AG09319 (cell line): ENCODE measurements at places on chromosomes 16 and 17.

DNA sequence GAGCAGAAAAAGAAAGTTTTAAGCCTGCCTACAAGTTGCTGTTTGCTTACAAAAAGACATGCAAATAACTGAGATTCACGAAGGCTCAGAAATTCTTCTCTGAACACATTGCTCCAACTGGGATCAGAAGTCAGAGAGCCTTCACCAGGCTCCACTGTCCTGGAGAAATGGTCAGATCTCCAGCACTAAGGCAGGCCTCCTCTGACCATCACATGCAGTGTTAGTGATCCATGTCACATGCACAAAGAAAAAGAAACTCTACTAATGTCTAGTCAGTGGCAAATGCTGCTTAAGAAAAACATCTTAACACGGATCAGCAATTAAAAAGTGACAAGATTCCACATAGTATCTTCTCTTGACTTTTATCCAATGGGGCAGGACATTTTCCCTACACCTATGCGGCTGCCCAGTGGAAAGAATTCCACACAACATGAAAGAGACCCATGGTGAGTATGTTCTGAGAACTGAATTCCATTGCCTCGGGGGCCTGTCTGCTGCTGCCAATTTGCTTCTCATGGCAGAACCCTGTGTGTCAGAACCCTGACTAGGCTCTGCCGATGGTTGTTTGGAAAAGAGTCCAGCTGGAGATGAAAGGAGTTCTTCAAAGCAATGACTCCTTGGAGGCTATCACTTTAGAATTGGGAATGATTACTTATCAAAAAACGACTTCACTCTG is 96.6 kb downstream of the HIC1 start:
- no peak for DNase-seq

DNA sequence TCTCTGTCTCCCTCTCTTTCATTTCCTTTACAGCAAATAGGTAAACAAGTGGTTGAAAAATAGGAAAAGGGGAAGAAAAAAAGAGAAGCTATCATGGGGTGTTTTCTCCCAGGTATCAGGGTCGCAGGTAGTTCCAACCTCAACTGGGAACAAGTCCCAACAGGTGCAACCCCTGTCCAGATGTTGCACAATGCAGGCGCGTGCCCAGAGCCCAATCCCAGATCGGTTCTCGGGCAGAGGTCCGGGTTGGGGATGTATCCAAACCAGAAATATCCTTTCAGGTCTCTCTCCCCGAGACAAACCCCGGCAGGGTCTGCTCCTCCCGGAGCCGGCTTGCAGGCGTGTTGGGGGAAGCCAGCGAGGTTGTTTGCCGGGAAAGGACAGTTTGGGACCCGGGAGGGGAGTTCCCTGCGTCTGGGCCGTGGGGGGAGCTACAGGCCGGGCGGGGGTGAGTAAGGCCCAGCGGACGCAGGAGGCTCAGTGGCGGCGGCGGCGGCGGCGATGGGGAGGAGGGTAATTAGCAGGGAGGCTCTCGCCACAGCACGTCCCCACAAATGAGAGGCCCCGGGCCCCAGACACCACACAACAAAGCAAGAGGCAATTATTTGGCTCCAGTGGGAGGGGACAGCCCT is 21.2 kb upstream of the SP6 start:
- DNase-seq: no peak

DNA sequence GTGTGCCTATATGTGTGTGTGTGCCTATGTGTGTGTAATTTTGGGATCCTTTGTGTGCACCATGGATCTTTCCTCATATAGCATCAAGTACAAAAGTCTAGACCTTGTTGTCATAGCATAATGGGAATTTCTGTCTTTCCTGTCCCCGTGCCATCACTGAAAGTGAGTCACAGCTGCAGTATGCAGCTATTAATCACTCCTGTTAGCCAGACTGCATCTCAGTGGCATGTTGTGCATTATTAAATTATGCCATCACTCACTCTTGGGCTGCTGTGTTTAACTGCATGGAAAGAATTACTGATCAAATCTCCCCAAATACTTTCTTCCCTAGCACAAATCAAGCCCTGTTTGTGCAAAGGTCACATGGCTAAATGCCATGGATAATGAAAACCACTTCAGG is 92.4 kb downstream of the CBLN1 start:
- no peak for DNase-seq

DNA sequence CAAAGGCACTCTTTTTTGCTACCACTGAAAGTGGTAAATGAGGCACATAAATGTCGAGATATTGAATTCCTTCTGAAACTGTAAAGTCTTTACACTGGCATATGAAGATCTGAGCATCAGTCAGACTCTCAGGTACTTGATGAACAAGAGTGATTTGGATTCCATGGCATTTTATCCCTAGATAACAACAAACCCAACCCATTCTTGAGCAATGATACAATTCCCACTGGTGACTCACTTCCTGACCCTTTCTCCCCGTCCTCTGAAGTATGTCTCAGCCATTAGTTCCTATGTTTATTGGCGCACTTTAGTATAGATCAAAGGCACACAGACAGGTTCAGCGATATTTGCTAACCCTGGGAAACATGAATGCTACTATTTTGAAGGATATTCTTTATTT is 147.0 kb upstream of the RBFOX1 start:
- no peak for DNase-seq

DNA sequence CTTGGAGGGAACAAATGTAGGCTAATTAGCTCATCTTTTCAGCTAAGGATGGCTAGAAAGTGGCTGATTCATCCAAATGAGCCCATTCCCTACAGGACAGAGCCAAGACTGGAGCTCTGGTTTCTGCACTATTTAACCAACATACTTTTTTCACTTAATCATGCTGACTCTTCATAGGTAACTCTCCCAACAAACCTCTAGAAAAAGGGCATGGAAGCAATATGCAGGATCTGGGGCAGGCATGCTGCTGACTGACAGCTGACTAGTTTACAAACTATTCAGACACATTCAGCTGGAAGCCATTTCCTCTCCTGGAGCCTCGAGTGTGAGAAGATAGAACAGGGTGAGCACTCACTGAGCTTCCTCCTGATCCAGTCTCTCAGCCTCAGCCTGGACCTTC is 6.2 kb downstream of the BECN1 start:
- no peak for DNase-seq

DNA sequence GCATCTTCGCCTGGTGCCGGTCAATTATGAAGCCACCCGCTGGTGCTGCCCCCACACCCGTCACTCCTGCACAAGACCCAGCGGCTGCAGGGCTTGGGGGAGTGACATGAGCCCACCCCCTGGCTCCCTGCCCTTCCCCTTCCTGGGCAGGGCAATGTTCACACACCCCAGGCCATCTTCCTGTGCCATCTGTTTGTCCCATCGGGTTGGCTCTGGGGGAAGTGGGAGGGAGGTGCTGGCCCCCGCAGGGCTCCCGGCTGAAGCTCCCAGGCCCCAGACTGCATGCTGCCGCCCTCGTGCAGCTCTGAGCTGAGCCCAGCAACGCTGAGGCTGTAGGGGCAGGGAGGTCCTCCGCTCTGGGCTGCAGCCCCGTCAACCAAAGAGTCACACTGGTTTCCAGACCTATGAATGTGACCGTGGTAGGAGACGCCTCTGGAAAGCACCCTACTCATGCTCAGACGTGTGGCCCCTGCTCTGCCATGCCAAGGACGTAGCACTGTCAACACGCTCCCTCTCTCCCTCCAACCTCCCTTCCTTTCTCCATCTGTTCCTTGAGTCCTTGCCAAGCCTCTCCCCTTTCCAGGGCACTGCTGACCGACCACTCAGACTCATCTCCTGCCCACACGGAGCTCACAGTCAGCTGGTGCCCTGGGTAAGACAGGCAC is 140.4 kb downstream of the ENGASE start:
- DNase-seq: no peak

DNA sequence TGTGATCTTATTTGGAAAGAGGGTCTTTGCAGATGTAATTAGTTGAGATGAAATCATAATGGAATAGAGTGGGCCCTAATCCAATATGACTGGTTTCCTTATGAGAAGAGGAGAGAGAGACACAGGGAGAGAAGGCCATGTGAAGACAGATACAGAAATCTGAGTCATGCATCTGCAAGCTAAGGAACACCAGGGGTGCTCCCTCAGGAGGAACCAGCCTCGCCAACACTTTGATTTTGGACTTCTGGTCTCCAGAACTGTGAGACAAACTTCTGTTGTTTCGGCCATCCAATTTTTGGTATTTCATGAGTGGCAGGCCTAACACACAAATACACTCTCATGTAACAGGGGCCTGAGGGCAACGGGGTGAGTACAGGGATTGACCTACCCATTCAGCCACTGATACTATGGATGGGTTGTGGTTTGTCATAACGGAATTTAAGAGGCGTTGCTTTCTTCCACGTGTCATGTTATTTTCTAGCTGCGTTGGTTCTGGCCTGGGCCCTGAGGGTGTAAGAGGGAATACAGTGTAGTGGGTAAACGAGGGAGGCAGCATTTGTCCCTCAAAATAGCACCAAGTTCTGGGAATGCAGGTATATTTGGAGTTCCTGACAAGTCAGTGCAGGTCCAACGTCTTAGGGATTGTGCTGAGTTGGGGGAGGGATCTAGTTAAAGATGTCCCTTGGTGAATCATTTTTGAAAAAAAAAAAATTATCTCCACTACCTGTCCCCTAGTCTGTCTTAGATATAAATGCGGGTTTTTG is 17.7 kb downstream of the PLCG2 start:
- DNase-seq: no peak
